ENCODE measurements at places on chromosomes 2 and 18.

DNA sequence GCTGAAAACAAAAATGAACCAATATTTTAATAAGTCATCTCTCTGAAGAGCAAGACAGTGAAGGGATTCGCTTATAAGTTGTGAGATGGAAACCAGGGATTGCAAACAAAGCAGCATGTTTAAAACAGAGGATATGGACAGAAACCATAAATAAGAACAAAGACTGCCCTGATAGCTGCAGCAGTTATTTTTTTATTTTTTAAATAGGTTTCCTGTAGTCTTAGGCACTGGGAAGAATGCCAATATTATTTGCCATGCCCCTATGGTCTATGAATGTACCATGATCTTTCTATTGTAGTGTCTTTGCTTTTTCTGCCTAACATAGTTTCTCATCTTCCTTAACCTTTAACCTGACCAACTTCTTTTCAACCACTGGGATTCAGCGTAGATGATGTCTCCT lies 1334.0 kb upstream of the NRXN1 start:
- no peak for DNase-seq

DNA sequence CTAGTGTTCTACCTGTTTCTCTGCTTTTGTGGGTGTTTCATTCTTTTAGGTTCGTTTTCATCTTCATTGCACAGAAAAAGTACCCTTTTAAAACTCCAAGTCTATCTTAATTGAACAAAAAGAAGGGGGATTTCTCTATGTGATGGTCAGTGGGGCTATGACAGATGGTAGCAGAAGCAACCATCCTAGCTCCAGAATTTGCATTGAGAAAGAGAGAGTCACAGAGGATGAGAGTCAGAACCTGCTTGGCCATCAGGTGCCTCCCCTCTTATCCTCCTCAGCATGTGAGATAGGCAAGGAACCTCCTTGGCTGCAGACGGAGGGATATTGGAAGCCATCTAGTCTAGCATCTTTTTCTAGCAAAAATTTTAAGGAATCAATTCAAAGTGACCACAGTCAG lies 398.0 kb upstream of the DCC start:
- no peak for DNase-seq

DNA sequence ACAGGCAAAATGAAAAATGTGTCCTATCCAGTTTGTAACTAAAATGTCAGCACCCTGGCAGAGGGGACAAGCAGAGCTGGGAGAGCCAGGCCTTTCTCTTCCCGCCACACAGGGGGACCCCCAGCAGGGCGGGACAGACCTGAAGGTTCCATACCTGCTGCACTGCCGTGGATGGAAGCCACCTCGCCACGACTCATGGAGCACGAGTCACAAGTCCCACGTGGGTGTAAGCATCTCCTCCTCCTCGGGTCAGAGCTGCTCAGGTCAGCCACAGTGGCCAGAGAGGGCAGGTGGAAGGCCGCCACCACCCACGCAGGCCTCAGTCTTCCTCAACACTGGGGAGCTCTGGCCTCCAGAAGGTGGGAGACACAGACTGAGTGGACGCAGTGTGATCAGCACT lies 21.0 kb downstream of the C1QL2 start:
- no peak for DNase-seq

GRCh38 chr18:64620971-64621560 lies 472.2 kb upstream of the LINC00305 start:
- DNase-seq: no peak

- no peak for DNase-seq
Measured at GRCh38 chr2:98009887-98010760, 14.4 kb upstream of the TMEM131 start.

GRCh38 chr2:3823748-3824147 lies 120.4 kb downstream of the DCDC2C start:
- peak; percentile 59 for DNase-seq

GRCh38 chr18:35267161-35267651 lies 22.8 kb downstream of the ZSCAN30 start:
- DNase-seq: peak; percentile 35

DNA sequence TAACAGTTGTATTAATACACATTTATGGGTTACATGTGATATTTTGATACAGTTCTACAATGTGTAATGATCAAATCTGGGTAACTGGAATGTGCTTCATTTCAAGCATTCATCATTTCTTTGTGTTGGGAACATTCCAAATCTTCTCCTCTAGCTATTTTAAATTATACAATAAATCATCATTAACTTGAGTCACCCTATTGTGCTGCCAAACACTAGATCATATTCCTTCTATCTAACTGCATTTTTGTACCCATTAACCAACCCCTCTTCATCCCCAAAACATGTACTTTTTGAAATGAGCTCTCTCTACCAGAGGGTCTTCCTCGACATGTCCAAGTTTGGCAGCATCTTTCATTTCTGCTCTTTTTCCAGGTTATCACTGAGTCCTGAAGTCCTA lies 81.1 kb upstream of the TTC39C start:
- DNase-seq: no peak

GRCh38 chr2:241068942-241069810 lies 32.9 kb downstream of the MTERF4 start:
- DNase-seq: no peak

DNA sequence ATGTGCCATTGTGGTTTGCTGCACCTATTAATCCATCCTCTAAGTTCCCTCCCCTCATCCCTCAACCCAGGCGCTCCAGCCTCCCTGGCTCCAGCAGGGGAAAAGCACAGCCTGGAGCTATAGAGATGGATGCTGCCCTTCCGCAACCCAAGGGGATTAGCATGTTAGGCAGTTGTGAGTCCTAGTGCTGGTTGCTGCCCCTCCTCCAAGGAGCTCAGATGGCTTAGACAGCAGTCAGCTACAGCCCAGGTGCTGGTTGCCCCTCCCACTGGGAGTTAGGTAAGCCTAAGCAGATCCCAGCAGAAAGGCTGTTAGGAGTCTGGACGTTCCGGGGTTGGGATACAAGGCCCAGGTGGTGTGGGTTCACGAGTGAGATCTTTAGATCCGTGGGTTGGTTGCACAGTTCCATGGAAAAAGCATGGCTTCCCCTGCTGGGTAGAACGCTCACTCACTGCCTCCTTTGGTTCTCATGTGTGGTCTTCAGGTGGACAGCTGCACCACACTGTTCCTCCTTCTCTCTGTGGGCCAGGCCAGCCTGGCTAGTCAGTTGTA lies 446.1 kb downstream of the ZNF804A start:
- DNase-seq: no peak

GRCh38 chr2:177147834-177148445 lies 64.7 kb upstream of the HNRNPA3 start:
- no peak for DNase-seq

DNA sequence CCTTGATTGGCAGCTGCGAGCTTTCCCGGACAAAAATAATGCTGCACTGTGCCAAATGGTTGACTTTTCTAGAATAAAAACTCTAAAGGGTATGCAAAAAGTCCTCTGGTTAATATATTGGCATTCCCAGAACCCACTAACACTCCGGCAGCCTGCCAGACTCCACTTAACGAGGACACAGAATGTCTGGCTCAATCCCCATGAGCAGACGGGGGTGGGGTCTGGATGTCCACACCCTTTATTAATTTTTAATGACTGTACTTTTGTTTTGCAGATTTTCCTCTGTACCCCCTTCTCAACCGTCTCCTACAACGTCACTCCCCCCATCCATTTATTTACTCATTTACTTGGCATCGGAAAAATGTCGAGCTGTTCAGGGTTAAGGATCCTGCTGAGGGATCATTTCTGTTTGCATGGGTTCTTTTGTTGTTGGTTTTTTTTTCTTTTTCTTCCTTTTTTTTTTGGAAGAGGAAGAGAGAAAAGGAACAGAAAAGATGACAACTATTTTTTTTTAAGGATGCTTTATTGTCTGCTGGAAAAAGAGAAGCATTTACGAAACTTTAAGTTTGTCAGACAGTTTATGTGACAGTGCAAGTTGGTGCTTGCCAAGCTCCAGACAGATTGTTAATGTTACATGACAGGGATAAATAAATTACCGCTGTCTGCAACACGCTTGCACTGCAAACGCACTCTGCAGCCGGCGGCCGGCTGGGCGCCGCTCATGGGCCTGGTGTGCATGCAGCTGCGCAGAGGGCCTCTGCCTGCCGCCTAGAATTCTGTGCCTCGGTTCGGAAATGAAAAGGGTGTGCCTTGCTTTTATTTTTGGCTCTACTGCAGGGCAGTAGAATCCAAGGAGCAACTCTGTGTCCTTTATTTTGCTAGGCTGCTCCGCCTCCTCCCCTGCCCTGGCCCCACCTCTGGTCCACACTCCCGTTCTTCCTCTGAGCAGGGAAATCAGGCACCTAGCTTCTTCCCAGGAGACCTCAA lies 3.6 kb downstream of the LDLRAD4 start:
- DNase-seq: peak; percentile 56
